A172 (cell line): ENCODE measurements at places on chromosomes 7 and 10.
A peak's percentile ranks its signal among the peaks of the same experiment; 100 is the strongest.

DNA sequence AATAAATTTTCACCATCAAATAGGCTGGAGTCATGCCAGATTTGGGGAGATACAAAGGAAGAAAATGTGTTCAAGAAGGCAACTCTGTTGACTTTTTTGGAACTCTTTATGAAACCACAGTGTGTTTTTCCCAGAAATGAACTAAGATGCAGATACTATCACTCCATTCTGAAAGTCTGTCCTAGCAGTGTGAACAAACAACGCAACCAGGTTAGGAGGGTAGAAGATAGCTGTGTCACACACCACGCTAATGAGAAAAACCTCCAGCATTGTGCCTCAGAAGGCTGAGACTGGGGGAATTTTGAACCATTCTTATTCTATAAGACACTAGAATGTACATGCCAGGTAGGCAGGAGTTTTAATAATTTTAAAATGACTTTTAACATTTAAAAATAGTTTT is 15.9 kb upstream of the ATP6V0A4 start:
- no peak for DNase-seq

DNA sequence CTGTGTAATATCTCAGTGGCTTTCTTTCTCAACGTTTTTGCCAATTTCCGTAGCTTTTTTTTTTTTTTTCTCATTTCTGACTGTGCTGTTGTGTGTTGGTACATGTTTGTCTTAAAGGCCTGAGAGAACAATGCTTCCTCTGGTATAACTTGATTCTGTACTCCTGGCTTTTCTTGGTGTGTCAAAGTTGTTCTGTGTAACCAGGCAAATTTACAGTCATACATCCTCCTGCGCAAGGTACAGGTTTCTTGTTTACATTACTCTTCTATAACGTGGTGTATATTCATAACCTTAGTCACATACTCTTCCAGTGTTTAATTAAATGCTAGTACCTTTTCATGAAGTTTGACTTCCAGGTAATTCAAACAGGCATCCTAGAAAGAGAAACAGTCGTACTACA is 8.3 kb upstream of the ARHGAP12 start:
- no peak for DNase-seq

GRCh38 chr7:100122568-100122967 is 3.1 kb downstream of the CNPY4 start:
- DNase-seq = no peak

DNA sequence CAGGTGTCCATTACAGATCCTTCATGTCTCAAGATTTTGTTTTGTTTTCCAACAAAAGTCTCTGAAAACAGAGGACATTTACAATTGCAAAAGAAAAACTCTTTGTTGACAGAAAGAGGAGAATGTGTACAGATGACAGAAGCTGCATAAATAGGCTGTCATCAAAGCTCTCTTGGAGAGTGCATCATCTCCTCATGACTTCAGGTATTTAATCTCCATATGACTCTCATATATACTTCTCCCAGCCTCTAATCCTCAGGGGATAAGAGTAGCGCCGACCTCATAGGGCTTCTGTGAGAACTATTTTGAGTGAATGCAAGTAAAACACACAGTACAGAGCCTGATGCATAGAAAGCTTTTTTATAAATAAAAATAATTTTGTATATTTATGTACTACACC is 48.1 kb upstream of the SEPTIN7 start:
- DNase-seq = no peak

- DNase-seq = no peak
These were observed 20.8 kb downstream of the NHLRC2 start for GRCh38 chr10:113875212-113875611.

DNA sequence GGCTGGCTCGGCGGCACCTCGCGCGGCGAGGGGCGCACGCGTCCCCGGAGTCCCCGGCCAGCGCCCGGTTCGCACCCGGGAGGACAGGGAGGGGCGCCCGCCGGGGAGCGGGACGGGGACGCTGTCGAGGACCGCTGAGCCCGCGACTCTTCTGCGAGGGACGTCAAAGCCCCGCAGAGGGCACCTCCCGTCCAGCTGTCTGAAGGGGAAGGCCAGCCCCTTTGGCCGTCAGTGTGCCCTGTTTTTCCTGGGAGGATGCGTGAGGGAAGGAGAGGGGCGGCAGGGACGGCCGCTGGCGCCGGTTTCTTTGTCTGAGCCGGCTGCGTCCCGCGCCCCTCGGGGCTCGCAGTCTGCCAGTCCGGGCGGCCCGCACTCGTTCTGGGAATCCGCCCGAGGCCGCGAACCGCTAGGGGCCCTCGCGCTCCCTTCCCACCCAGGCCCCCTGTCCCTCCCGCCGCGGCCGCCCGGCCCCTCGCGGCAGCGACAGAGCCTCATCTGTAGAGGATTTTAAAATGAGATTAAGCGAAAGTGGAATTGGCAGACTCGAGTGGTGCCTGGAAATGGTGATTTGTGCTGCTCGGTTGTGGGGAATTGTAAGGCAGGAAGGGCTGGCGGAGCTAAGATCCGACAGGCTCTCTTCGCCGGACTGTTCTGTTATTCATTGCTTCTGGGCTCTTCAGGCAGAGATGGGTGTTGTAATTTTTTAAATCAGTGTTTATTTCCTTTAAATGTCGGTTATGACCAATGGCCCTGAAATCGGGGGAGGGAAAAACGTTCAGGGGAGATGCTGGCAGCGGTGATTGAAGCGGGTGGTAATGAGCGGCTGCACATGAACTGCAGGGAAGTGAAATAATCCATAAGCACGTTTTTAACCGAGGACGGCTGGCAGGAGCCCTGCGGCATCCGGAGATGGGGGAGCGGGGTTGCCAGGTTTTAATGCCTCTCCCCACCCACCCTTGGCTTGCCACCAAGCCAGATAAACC is 618 bp upstream of the RELN start:
- DNase-seq = no peak

DNA sequence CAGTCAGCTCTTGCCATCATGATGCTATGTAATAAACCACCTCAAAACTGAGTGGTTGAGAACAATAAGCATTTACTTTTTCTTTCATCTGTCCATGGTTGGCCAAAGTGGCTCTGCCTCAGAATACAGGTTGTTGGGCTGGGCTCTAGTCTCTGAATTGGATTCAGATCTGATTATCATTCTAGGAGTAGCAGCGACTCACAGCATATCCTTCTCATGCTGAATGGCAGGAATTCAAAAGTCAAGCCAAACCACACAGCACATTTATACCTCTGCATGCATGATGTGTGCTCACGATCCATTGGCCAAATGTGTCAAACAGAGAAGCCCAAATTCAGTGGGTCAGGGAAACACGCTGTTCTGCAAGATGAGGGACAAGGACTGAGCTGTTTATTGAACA is 13.6 kb upstream of the GALNT11 start:
- no peak for DNase-seq

GRCh38 chr10:133315847-133316246 is 7.1 kb downstream of the ZNF511 start:
- DNase-seq = peak; percentile 54

DNA sequence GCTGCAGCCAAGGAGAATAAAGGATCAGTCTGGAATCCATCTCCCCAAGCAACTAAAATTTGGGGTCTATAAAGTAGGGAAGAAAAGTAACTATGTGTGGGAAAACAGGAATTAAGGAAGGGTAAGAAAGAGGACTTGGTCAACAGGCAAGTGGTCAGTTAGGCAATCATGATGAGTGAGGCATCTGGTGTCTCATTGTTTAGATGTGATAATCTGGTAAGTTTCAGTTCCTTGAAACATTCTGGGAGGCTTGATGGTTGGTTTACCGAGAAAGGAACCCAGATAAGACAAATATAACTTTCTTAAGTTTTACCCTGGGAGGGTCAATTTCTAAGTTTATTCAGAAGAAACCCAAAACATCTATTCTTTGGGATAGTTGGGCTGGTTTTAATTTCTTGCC is 22.3 kb downstream of the HYAL4 start:
- DNase-seq = no peak

- no peak for DNase-seq
These were observed 21.3 kb downstream of the CYP2W1 start for GRCh38 chr7:1004018-1004852.

DNA sequence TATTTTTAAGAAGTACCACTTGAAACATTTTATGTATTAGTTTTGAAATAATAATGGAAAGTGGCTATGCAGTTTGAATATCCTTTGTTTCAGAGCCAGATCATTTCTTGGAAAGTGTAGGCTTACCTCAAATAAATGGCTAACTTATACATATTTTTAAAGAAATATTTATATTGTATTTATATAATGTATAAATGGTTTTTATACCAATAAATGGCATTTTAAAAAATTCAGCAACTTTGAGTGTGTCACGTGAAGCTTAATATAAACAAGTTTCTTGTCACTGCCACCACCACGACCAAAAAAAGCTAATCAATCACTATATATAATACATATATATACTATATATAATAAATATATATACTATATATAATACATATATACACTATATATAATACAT is 4.8 kb downstream of the IL6 start:
- DNase-seq = no peak

DNA sequence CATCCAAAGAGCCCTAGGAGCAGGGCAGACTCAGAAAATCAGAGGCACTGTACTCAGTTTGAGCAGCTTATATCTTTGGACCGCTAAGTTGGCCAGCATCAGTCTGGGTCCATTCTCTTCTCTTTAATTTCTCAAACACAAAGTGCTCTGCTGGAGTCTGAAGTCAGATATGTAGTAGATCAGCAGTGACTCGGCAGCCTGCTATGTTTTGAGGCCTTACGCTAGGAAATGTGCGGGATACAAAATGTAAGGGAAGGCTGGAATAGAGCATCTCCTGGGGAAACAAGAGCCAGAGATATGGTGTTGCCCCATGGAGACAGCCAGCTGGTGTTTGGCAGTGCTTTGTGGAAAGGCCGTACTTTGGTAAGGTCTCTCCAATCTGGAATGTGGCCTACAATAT is 60.6 kb upstream of the VKORC1L1 start:
- no peak for DNase-seq

DNA sequence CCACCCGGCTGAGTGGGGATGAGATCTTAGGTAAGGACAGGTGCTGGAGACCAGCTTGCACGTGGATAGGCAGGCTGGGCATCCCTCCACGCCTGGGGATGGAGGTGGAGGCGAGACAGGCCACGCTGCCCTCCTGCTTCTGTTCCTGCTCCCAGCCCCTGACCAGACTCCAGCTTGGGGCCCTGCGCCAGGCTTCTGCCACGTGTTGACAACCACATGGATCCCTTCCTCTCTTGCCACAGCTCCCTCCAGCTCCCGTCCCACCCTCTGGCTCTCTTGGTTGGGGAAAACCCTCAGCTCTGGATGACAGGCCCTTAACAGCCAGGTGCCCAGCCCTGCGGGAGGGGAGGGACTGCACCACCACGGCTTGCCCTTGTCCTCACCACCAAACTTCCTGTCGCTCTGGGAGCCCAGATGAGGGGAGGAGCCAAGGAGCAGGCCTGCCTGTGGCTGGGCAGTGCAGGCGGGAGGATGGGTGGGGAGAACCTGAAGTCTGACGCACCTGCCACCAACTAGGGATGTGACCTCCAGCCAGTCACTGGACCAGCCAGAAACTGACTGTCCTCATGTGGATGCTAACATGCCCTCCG is 36.0 kb downstream of the KCNH2 start:
- DNase-seq = peak; percentile 39

DNA sequence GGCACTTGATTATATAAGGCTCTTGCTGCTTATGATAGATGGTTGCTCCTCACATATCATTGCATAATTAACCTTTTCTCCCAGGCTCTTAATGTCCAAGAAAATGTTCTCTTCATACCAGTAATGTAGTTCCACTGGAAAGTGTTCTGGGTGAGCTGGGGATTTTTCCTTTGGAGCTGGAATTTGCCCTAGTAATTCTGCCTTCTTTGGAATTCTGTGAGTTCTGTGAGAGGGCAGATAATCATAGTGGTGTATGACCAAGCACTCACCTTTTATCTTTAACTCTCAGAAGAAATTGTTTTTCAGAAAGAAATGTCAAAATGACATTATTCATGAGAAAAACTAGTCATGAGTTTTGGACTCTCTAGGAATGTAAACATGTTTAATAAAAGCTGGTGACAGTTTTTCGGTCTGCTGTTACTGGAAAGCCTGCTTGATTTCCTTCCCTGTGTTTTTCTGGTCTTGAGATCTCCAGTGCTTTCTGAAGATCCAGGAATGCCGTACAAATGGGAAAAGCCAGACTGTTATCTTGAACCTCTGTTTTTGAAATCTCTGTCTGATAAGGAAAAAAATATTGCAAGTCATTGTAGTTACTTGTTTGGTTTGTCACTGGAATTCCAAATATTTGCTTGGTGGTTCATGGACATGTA is 148.3 kb upstream of the PRPS1L1 start:
- DNase-seq = peak; percentile 70

DNA sequence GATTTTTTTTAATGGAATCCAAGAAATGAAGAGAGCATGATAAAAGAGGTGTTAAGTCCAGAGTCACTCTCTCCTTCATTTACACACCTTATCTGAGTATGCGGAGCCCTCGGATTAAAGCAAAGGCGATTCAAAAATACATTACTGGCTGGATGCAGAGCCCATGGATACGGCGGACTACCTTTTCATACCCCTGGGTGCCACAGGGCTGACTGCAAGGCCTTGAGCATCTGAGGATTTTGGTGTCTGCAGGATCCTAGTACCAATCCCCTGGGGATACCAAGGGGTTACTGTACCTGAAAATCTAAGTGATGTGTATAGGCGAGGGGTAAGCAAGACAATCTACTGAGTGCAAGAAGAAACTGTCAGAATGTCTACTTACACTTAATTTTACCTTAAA is 20.5 kb downstream of the PIP4K2A start:
- DNase-seq = no peak
